SK-N-SH (cell line): ENCODE measurements at places on chromosomes 7 and 10.

DNA sequence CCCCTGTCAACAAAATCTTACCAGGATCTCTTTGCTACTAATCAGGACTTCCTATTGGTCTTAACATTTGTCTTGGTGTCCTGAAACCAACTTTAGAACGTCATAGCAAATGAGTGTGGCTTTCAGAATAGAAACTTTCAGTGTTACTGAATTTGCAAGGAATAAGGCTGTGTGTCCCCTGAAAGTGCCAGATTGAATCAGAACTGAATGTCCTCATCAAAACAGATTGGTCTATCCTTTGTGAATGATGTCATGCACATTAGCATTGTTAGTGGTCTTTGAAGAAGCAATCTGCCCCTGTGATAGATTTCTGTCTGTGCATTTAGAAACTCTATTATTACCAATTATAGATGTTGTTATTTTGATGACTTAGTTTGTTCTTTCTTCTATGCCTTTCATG is 119.9 kb downstream of the AGMO start:
- DNase-seq = no peak

DNA sequence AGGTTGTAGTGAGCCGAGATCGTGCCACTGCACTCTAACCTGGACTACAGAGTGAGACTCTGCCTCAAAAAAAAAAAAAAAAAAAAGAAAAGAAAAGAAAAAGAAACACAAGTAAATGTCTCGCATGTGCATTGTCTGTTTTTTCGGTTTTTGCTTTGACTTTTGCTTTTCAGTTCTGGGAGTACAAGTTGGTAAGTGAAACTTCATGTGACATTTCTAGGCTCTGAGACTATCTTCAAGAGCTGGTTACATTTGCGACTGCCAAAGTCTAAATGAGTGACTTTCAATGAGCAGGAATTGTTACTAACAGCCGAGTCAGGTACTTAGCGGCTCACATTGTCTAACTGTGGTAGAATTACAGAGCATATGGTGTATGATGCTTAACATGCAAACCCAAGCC is 107.0 kb upstream of the CELF2 start:
- no peak for DNase-seq

DNA sequence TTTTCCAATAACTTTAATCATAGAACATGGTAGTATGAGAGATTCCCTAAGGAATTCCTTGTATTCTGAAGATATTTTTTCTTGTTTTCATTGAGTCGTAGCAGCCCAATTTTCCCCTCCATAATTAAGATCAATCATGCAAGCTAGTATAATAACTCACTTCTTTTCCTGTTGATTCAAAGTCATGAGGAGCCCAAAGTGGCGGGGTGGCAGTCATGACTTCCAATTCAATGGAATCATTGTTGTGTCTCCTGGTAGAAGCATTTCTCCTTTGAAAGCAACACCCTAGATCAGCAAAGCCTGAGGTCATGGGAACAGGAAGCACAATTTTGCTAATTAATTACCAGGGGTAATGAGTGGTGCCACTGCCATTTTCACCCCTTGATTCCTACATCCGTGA is 77.6 kb upstream of the MAGI2 start:
- no peak for DNase-seq

DNA sequence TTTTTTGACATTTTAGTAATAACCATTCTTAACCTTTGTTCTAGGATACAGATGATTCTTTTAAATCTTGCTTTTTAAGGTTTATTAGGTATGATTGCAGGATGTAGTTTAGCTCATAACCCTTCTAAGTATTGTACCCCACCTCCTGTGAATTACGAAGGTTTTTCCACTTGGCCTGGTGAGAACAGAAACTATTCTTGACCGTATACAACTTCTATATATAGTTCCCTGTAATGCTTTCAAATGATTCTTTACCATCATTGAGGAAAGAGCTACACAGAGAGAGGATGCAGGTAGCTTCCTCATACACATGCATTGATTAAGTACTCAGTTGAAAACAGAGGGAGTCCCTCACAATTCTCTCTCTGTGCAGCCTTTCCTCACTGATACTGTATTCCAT is 86.3 kb downstream of the PALS2 start:
- no peak for DNase-seq

DNA sequence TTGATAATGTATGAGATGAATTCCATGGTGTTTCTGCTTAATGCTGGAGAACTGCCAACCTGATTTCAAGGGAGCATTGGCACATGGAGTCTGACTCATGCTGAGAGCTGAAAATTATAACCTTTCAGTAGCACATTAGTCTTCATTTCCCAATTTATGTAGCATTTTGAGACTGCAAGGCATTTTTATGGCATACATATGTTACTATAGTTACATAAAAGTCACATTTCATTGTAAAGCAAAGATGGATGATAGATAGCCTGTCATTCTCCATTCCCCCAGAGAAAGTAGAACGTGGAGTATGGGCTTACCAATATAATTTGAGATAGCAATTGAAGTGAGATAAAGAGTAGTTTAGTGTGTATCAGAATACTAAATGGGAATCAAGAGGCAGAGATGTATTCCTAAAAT is 103.1 kb downstream of the SLC16A9 start:
- DNase-seq = peak; percentile 55

DNA sequence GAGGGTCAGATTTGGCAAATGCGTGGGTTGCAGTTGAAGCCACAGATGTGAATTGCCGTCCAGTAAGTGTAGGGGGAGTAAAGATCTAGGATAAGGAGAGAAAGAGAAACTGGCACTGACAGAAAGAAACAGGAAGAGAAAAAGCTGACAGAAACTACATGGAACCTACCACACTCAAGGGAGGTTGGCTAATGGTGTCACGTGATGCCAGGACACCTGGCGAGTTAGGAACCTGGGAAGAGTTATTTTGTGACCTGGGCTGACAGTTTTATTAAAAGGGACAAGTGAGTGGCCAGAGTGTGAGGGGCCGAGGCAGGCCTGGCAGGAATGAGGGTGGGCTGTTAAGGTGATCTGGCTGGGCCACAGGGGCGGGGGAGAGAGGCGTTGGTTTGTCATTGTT is 188.7 kb downstream of the ADARB2 start:
- DNase-seq = no peak

- no peak for DNase-seq
These were observed 26.2 kb downstream of the ADK start for GRCh38 chr10:74177140-74177677.

GRCh38 chr10:21715531-21716195 is 181.6 kb downstream of the MLLT10 start:
- DNase-seq = no peak

GRCh38 chr7:45617166-45617565 is 43.0 kb downstream of the ADCY1 start:
- no peak for DNase-seq

DNA sequence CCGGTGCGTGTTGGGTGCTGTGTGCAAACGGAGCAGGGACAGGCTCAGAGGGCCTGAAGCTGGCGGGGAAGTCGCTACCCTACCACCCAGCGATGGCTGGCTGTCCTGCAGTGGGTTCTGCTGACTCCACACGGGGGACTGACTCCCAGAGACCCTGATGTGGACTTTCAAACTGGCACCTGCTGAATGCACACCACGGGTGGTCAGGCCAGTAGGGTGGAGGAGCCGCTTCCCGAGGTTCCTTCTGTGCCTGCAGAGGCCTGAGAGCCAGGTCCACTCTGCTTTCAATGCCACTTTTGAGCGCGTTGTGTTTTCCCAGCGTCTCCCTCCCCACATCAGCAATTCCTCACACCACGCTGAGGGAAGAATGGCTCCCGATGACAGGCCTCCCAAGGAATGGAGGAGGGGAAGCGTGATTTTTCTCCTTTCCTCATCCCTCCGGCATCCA is 135.3 kb downstream of the ADARB2 start:
- no peak for DNase-seq

GRCh38 chr7:32335107-32335506 is 155.1 kb downstream of the LSM5 start:
- DNase-seq = no peak

DNA sequence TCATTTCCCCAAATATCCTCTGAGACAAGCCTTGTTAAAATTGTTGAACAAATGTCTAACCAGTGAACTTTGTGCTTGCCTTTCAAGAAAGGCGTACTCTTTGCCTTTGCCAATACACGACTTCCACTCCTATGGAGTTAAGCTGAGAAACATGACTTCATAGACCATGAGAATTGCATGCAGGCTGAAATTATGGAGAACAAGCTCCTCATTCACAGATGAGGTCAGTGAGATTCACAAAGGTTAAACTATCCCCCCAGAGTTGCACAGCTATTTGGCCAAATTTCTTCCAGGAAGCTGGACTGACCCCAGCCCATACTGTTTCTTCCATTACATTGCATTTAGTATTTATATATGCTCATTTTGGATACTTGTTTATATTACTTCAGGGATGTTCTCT is 221.4 kb upstream of the SEMA3C start:
- no peak for DNase-seq

GRCh38 chr7:39269034-39269433 is 291.3 kb downstream of the POU6F2 start:
- no peak for DNase-seq

GRCh38 chr7:92621561-92622023 is 31.4 kb upstream of the FAM133B start:
- no peak for DNase-seq

- no peak for DNase-seq
These were observed 33.7 kb upstream of the CABCOCO1 start for GRCh38 chr10:61628875-61629513.

- DNase-seq = peak; percentile 57
These were observed 74.4 kb upstream of the EFCAB10 start for GRCh38 chr7:105655500-105656380.

DNA sequence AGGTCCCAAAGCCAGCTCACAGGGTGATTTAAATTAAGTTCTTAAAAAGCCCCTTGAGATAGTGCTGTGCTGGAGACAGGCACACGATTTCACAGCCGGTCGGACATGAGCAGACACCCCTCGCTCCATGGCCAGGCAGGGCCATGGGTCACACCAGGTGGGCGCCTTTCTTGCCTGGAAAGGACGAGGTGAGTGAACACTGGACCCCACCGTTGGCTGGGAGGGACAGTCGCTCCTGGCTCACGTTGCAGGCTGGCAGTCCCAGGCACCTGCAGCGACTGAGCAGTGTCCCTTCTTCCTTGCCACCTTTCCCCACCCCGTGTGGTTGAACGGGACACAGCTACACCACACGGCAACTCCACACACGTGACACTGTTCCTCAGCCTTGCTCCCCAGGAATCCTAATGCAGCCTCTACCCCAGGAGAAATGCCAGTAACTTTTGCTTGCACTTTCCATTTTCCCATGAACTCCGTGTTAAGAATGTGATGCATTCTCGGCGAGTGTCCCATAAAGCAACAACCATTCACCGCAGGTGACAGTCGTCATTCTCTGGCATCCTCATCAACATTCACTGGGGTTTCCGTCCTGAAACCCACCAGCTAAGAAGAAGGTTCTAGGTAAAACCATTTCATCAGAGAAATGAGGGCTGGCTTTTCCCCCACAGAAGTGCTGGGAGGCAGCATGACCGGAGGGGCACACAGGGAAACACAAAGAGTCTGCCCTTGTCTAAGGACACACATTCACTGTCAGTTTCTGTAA is 217.4 kb downstream of the ZMYND11 start:
- DNase-seq = peak; percentile 7

DNA sequence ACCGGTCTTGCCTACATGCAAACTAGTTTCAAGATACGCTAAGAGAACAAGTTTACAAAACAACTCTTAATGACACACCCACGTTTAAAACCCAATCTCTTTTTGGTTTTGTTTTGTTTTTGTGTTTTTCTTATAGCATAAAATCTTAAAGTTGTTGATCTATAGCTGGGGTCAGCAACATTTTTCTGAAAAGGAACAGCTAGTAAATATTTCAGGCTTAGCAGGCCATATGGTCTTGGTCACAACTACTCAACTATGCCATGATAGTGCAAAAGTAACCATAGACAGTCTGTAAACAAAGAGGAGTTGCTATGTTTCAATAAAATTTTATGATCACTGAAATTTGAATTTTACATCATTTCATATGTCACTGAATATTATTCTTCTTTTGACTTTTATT is 327.4 kb downstream of the AGMO start:
- no peak for DNase-seq

DNA sequence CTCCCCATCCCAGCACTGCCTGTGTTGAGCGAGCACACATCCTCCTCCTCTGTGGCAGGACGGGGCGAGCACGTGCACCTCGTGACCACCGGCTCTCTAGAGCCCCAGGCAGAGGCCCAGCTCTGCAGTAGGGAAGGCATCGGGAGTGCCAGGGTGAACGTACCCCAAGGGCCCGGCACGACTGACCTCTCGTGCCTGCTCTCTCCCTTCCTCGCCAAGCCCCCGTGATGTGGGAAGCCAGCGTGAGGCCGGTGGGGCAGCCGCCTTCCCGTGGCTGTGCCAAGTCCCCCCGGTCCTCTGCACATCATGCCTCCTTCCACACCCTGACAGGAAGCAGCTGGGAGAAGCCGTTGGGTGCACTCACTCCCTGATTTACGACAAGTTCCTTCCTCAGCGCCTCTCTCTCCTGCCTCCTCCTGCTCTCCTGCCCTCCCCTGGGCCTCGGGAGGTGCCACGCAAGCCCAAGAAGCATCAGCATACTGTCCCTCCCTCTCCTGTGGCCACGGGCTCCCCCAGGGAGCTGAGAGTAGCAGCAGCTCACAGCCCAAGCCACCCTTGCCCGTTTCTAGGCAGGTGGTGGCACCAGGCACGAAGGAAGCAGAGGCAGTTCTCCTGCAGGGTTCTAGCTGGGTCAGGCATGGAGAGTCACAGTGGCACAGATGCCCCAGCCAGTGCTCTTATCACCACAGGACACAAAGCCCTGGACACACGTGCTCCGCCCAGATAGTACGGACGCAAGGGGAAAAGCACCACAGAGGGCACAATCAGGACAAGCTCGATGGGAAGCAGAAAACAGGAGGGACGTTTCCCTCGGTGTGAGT is 47.0 kb downstream of the AMZ1 start:
- no peak for DNase-seq

DNA sequence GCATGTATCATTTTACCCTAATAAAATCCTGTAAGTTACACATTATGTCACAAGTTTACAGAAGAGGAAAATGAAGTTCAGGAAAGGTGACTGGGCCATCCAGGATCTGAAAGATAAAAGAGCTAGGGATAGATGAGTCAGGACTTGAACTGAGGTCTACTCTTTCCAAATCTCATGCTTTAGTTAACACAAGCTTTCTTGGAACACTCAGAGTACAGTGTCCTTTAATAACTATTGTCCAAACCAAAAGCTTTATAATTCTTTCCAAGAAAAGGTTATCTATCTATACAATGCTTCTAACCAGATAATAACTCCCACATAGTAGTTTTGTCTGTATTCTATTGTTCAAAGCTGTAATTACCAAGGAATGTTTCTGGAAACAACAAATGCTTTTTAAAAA is 164.6 kb downstream of the LRRN3 start:
- no peak for DNase-seq

GRCh38 chr10:45428611-45429510 is 54.8 kb downstream of the ALOX5 start:
- no peak for DNase-seq

DNA sequence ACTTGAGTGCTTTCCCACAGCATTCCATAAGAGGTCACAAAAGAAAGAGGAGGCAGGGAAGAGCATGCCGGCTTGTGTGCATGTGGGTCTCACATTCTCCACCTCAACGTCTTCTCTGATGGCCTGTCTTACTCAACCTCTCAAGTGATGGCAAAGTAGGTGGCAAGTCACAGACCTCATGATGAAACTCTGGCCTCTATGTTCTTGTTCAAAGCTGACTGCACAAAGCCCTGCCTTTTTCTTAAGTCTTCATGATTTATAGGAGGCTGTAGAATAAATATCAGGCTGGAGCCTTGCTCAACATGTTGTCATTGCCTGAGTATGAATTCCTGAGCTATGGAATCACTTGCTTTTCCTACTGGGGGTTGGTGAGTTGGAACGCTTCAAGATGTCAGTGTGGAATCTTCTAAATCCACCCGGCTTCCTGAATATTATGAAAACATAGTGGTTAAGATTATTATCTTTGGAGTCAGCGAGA is 213.6 kb upstream of the INHBA start:
- no peak for DNase-seq
